ENCODE measurements at places on chromosomes 7 and 10.

DNA sequence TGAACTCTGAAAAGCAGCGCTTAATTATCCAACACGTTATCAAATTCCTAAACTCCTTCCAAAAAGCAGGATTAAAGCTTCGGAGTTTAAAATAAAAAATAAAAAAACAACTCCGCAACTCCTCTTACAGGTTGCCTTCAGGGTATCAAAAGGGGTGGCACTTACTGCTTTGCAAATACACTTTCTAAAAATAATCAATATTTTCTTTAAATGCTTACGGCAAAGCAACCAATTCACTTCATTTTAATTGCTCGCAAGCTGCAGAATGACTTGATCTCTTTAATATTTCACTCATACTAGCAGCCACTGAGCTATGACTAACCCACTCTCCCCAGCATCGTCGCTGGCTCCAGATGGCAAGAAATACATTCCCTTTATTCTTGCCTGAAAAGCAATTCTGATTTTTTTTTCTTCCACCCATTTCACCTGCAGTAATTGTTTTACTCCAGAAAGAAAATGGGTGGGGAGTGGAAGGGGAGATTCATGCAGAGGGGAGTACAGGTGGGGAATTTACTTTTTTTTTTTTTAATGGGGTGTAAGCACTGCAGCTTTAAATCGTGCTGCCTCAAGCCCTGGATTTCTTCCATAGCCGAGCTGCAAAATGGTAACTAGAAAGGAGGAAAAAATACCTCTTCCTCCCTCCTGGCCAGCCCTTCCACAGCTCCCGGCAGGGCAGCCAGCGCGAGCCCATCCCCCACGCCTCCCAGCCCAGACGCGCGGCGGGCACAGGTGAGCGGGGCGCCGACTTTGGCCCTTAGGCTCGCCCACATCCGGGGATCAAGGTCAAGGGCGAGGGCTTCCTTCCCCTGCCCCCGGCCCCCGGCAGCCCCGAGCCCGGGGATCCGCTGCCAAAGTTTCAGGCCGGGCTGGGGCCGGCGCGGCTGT is 54.2 kb upstream of the FHIP2A start:
- peak; percentile 51 for DNase-seq

GRCh38 chr7:152073352-152073751 is 47.9 kb downstream of the GALNT11 start:
- DNase-seq: no peak

DNA sequence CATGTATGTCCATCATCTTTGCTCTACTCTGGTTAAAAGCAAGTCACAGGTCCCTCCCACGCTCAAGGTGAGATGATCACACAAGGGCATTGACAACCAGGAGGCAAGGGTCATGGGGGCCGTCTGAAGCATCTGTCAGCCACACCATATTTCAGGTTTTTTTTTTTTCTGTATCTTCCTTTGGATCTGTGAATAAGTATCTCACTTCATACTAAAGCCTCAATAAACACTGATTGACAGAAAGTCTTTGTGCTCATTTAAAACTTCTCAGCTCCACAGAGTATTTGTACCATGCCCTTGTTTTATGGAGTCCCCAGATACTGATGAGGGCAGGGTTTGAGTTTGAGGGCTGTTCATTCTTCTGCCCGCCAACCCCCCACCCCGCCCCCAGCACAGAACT is 45.0 kb downstream of the AUTS2 start:
- DNase-seq: no peak

DNA sequence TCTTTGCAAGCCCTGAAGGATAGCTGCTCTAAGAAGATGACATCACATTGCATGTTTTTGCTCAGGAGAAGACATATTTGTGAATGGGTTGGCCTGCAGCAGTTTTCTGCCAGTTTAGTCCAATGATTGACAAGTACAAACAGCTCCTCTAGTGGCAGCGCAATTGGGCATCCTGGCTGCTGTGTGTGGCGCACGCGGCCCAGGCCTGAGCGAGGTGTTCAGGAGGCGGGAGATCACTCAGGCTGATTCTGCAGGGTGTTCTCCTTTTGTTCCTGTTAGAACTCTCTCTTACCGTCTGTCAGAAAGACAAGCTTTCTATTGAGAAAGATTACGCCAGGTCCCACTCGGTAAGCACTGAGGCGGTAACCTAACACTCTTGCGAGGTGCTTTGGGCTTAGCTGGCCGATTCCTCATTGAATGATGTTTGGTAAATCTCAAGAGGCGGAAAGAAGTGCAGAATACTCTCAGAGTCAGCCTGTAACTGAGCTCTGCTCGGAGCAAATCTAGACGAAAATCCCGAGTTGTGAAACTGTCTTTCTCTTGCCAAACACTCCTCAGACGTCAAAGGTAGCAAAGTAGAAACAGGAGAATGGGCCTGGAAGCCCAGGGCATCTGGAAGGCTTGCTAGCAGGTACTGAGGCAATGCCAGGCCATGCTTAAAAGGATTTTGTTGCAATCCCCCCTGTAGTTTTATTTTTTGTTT is 219.2 kb upstream of the BMPER start:
- DNase-seq: no peak

DNA sequence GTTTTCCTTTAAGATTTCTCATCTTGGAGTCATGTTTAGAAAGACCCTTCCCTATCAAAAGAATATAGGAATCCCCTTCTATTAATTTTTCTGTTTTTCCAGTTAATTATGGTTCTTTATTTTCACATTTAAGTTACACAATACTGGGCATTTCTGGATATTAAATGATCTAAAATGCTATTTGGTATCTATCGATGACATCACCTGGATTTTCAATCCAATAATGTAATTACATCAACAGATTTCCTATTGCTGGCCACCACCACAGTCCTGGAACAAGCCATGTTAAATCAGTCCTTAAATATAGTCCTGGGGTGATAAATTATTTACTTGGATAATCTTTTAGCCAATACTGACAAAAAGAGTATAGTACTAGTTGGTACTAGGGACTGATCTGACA is 48.0 kb downstream of the PUS7 start:
- DNase-seq: no peak

GRCh38 chr7:87926581-87927461 is 7.2 kb upstream of the ADAM22 start:
- DNase-seq: no peak

- DNase-seq: peak; percentile 89
Measured at GRCh38 chr10:78756604-78757343, 312.0 kb upstream of the ZMIZ1 start.

- no peak for DNase-seq
Measured at GRCh38 chr10:60532696-60533468, 143.2 kb upstream of the ANK3 start.

- DNase-seq: no peak
Measured at GRCh38 chr7:132059141-132059540, 502.7 kb upstream of the PODXL start.

DNA sequence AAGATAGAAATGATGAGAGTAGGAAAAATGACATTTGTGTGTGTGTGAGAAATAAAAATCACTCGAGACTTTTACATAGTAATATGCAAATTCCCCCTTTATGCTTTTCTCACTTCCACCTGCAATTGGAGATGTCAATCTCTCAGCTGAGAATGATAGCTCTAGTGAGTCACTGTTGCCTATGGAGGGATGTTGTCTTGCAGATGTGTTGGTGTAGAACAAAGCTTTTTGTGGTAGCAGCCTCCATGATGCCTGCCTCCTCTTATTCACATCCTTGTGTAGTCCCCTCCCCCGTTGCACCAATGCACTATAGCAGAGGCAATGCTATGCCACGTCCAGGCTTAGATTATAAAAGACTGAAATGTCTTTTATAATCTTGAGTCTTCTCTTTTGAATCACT is 33.8 kb downstream of the SPAG6 start:
- DNase-seq: no peak

DNA sequence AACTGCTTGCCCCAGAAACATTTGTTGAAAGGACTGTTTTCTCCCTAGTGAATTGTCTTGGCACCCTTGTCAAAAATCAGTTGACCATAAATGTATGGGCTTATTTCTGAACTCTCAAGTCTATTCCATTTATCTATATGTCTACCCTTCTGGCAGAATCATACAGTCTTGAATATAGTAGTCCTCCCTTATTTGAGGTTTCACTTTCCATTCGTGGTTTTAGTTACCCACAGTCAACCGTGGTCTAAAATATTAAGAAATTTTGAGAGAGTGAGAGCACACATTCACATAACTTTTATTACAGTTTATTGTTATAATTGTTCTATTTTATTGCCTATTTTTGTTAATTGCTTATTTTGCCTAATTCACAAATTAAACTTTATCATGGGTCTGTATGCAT is 17.4 kb upstream of the CEP41 start:
- DNase-seq: no peak

DNA sequence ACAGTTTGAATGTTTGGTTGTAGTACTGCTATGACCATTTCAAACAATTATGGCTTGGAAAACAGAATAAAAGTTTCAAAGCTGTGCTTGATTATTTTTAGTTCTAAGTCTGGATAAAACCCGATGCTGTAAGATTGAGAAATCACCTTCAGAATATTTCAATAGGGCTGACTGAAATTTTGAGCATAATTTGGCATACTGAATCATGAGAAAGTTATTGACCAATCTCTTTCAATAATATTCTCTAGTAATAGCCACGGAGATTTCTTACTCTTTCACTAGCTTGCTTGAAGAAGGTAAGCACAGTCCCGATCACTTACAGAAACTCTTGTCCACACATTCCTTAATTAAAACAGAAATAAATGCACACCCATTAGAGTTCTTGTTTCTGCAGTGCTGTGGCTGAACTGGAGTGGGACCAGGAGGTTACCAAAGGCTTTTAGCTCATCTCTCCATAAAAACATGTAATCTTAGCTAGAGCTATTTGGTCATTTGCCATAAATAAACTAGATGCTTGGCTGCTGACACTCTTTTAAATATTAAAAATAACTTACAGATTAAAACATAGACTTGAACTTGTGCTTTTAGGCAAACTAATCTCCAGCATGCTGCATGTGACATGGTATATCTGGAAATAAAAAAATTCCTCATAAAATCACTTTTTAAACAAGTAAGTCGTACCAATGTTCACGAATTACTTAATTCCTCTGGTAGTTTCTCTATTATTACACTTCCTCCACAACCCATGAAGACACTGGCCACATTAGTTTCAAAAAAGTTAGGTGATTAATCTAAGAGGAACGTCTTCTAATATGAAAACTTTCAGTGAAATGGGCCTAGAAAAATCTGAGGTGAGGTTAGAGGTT is 97.8 kb downstream of the AGMO start:
- no peak for DNase-seq

- DNase-seq: no peak
Measured at GRCh38 chr7:34070511-34071323, 165.4 kb downstream of the BMPER start.

GRCh38 chr10:17109475-17110207 is 20.0 kb downstream of the CUBN start:
- no peak for DNase-seq

DNA sequence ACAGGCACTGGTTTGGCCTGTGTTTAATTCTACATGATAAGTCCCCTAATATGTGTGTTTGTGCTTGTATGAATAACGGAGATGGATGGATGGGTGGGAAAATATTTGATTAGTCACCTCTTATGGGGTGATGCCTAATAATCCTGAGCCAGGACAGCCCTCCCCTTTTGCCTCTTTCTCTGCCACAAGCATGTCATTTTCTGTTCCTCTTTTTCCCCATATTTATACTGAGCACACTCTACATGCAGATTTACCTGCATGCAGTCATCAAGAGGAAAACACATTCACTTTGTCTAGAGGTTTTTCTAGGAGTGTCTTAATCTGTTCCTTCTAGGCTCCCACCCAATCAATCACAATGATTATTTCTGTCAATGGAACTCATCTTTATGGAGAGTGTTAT is 111.6 kb upstream of the TBX20 start:
- no peak for DNase-seq

GRCh38 chr7:140176122-140176701 is 571 bp downstream of the KDM7A start:
- no peak for DNase-seq

GRCh38 chr7:55177589-55178261 is 158.9 kb downstream of the EGFR start:
- DNase-seq: no peak

GRCh38 chr7:1800902-1801301 is 130.8 kb downstream of the ELFN1 start:
- no peak for DNase-seq

DNA sequence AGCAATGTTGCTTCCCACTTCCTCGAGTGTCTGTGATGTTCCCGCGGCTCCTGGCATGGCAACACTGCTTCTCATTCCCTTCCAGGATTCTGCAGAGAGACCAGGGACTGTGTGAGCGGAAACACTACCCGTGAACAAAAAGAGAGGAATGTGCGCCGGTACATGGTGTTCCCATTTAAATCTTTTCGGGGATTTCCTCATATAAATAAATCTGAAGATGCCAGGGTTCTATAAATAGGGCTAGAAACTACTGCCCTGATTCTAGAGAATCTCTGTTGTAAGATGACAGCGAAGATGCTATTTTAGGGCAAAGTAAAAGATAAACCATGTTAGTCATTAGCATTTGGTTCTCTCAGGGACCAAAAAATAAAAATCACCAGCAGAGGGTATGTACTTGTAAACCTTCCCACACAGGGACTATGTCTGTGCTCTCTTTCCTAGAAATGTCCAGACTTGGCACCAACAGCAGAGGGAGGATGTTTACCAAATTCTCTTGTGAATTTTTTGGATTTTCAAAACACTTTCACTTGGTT is 92.2 kb upstream of the DDC start:
- no peak for DNase-seq

GRCh38 chr7:114889646-114890285 is 32.1 kb upstream of the MDFIC start:
- DNase-seq: no peak

- no peak for DNase-seq
Measured at GRCh38 chr7:36075561-36075960, 77.5 kb upstream of the EEPD1 start.

DNA sequence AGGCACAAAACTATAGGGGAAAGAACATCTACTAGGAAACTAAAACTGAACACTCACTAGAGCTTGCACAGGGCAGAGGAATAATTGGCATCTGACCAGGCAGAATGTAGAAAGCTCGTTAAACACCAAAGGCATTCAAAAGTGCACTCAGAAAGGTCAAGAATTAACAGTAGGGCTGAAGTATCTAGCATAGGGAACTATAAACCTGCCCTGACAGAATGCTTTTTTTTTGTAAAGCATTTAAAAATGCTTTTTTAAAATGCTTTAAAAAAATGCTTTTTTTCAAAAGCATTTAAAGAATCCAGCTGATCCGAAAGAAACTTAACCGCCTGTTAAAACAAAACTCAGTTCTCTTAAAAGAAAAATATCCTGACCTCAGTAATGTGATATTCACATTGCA is 74.6 kb upstream of the EGFR start:
- DNase-seq: no peak

GRCh38 chr10:93921338-93921737 is 27.6 kb downstream of the SLC35G1 start:
- DNase-seq: peak; percentile 11

DNA sequence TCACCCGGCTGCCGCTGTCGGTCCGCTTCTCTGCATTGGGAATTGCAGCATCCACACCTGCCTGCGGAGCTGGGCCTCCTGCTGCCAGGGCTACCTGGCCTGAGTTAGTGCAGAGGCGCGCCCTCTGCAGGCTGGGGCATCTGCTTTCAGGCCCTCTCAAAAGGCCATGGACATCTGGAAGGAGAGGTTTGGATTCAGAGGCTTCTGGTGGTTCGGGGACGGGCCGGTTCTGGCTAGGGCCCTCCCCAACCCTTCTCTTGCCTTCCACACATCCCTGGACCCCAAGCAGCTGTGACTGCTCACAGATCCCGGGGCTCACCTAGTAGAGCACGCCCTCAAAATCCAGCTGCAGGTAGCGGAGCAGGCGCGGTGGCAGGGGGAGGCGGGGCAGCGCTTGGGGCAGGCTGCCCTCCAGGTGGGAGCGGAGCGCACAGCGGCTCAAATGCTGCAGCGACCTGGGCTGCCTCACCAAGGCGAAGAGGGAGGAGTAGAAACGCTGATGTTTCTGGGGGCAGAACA is 8.4 kb upstream of the GBX1 start:
- DNase-seq: no peak

- peak; percentile 58 for DNase-seq
Measured at GRCh38 chr10:97701438-97702069, 12.0 kb upstream of the MARVELD1 start.
